ENCODE measurements at places on chromosomes 3 and 15.

GRCh38 chr3:124250053-124250452, 258.1 kb upstream of the ROPN1 start:
- DNase-seq = no peak
- H3K36me3 ChIP-seq = no peaks in the 10 kb centered on the region
- H3K4me3 ChIP-seq = no peak overlapping the region
- peaks cover 2% of the 10 kb centered on the region for H3K27me3 ChIP-seq
- H3K4me1 ChIP-seq = no peaks in the 10 kb centered on the region
- H3K27ac ChIP-seq = no peak overlapping the region

DNA sequence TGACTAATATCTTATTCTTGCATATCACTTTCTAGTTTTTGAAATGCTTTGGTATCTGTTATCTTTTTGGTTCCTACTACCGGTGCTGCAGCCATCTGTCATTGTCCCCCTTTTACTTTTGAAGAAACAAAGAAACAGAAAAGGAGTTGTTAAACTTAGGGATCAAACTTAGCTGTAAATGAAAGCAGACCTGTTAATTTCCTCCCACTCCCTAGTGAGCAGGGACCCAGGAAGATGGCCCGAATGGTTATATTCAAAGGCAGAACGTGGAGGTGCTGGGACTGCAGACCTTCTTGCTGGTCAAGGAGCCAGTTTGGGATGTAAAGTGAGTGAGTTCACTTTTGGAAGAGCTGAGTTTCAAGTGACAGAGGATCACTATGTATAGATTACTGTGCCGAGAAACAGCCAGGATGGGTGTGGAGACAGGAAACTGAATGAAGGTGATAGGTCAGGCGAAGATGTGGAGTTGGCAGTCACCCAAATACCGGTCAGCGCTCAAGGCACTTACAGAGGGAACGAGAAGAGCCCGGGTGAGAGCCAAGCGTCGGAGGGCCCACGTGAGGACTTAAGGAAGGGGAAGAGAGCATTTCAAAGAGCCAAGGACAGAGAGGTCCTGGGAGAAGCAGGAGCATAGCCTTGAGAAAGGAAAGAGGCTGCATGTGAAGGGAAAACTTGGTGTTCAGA, 20.1 kb downstream of the KBTBD8 start:
- no peak overlapping the region for H3K27ac ChIP-seq
- no peak overlapping the region for H3K4me3 ChIP-seq
- no peak for DNase-seq
- H3K27me3 ChIP-seq = no peaks in the 10 kb centered on the region

- H3K4me3 ChIP-seq = no peak overlapping the region
- H3K27me3 ChIP-seq = no peaks in the 10 kb centered on the region
- DNase-seq = no peak
- H3K36me3 ChIP-seq = no peaks in the 10 kb centered on the region
- H3K4me1 ChIP-seq = no peaks in the 10 kb centered on the region
These were observed 33.3 kb upstream of the PAQR5 start for GRCh38 chr15:69265347-69265955.

- no peaks in the 10 kb centered on the region for H3K36me3 ChIP-seq
- no peak overlapping the region for H3K27ac ChIP-seq
- DNase-seq = no peak
- H3K27me3 ChIP-seq = no peaks in the 10 kb centered on the region
- no peaks in the 10 kb centered on the region for H3K4me1 ChIP-seq
- no peak overlapping the region for H3K4me3 ChIP-seq
These were observed 70.5 kb upstream of the PPIB start for GRCh38 chr15:64233299-64233698.

DNA sequence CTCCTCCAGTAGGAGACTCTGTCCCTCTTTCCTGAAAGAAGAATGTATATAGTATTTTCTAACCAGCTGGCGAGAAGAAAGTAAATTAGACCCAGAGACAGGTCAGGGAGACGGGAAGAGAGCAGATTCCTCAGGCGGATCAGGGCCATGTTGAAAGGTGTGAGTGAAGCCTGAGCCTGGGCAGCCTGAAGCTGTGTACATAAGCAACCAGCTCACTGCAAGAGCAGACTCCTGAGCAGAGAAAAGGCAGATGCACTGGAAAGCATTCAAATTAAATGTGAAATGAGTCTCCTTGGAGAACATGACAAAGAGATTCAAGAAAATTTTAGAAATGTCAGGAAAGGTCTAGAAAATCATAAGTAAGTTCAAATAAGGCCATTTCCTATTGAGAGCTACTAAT, 165.8 kb downstream of the GOLIM4 start:
- no peaks in the 10 kb centered on the region for H3K4me1 ChIP-seq
- no peaks in the 10 kb centered on the region for H3K36me3 ChIP-seq
- H3K4me3 ChIP-seq = no peak overlapping the region

GRCh38 chr15:85606738-85607137, 188.0 kb downstream of the KLHL25 start:
- no peak for DNase-seq
- no peak overlapping the region for H3K27ac ChIP-seq
- no peak overlapping the region for H3K4me3 ChIP-seq
- H3K4me1 ChIP-seq = peaks cover 9% of the 10 kb centered on the region
- H3K27me3 ChIP-seq = no peaks in the 10 kb centered on the region
- peaks cover 14% of the 10 kb centered on the region for H3K36me3 ChIP-seq

DNA sequence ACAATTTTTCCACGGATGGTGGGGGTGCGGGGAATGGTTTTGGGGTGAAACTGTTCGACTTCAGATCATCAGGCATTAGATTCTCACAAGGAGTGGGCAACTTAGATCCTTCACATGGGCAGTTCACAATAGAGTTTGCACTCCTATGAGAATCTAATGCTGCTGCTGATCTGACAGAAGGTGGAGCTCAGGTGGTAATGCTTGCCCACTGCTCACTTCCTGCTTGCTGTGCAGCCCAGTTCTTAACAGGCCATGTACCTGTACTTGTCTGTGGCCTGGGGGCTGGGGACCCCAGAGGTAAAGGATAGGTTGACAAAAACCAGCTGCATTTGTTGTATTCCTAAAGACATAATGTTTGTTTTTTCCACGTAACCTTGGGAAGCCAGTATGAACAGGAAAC, 16.0 kb downstream of the DZIP3 start:
- no peak overlapping the region for H3K27ac ChIP-seq
- H3K4me1 ChIP-seq = peaks cover 36% of the 10 kb centered on the region
- DNase-seq = no peak
- H3K36me3 ChIP-seq = no peaks in the 10 kb centered on the region
- H3K27me3 ChIP-seq = no peaks in the 10 kb centered on the region

GRCh38 chr3:134004841-134005240, 24.9 kb downstream of the SLCO2A1 start:
- H3K4me1 ChIP-seq = no peaks in the 10 kb centered on the region
- no peak overlapping the region for H3K27ac ChIP-seq
- H3K4me3 ChIP-seq = no peak overlapping the region

GRCh38 chr15:39246523-39246922, 334.4 kb upstream of the THBS1 start:
- no peak overlapping the region for H3K4me3 ChIP-seq
- H3K36me3 ChIP-seq = no peaks in the 10 kb centered on the region

- H3K27ac ChIP-seq = no peak overlapping the region
- H3K4me1 ChIP-seq = no peaks in the 10 kb centered on the region
- H3K4me3 ChIP-seq = no peak overlapping the region
- no peaks in the 10 kb centered on the region for H3K36me3 ChIP-seq
- no peaks in the 10 kb centered on the region for H3K27me3 ChIP-seq
- no peak for DNase-seq
These were observed 293.7 kb upstream of the TRIM42 start for GRCh38 chr3:140384028-140384771.

GRCh38 chr3:187744169-187745151, 808 bp downstream of the BCL6 start:
- H3K27me3 ChIP-seq = no peaks in the 10 kb centered on the region
- peak overlapping the region; percentile 95 for H3K27ac ChIP-seq
- H3K4me3 ChIP-seq = peak overlapping the region; percentile 94
- no peaks in the 10 kb centered on the region for H3K36me3 ChIP-seq

GRCh38 chr3:172522871-172523818, at the start of gene TNFSF10:
TSS of gene TNFSF10 (minus strand) at chr3:172523430. CDS start at chr3:172523384, 46 bp downstream.
- no peaks in the 10 kb centered on the region for H3K27me3 ChIP-seq
- no peaks in the 10 kb centered on the region for H3K36me3 ChIP-seq
- H3K27ac ChIP-seq = peak within 1 kb of the TSS; percentile 80
- DNase-seq = peak; percentile 23
- peaks cover 20% of the 10 kb centered on the region for H3K4me1 ChIP-seq

DNA sequence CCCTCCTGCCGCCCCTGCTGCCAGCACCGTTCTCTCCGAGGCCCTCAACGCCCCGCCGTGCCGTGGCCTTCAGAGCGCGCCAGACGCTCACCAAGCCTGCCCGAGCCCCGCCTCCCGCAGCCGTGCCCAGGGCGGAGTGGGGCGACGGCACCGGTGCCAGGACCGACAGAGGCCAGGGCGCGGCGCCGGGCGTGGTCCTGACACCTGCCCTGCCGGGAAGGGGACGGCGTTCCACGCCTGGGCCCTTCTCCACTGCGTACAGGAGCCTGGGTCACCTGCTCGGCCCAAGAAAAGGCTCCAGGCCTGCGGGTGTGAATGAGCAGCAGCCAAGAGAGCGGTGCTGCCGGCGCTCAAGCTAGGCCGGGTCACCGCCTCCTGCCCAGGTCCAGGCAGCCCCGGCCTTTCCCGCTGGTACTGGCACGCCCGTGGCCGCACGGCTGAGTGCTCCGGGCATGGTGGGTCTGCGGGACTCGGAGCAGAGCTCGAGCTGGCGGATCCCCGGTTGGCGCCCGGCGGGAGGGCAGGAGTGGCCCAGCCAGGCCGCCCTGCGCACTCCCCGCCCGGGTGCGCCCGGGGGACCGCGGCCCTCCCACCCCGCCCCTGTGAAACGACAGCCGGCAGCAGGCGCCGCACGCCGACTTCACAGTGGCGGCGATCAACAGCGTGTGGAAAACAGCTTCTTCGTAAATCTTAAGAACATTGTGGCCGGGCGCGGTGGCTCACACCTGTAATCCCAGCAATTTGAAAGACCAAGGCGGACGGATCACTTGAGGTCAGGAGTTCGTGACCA, 4.2 kb downstream of the OCA2 start:
- H3K4me3 ChIP-seq = peak overlapping the region; percentile 66
- peaks cover 40% of the 10 kb centered on the region for H3K27me3 ChIP-seq
- no peaks in the 10 kb centered on the region for H3K36me3 ChIP-seq
- DNase-seq = no peak
- H3K4me1 ChIP-seq = peaks cover 42% of the 10 kb centered on the region

DNA sequence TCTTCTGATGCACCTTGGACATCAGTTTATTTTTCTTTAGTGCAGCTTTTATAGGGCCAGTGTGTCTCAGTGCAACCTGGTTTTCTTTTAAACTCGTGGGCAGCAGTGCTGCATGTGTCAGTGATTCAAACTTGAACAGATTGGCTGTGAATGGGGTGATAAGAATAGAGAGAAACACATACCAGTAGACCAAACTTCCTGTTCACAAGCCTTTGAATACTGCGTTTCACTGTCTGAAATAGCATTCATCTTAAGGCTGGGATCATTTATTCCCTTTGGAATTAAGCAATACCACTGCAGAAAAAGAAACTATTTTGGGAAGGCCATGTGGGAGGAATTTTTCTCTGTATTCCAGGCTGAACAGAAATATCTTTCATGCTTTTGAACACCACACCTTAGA, 51.7 kb downstream of the PHLDB2 start:
- no peaks in the 10 kb centered on the region for H3K27me3 ChIP-seq
- H3K4me3 ChIP-seq = no peak overlapping the region
- DNase-seq = no peak
- H3K4me1 ChIP-seq = no peaks in the 10 kb centered on the region
- H3K36me3 ChIP-seq = no peaks in the 10 kb centered on the region

GRCh38 chr3:159928071-159928491, 60.6 kb upstream of the IL12A start:
- H3K4me3 ChIP-seq = no peak overlapping the region
- DNase-seq = no peak
- no peaks in the 10 kb centered on the region for H3K27me3 ChIP-seq
- H3K4me1 ChIP-seq = no peaks in the 10 kb centered on the region
- H3K27ac ChIP-seq = no peak overlapping the region

GRCh38 chr3:96986241-96986640, 171.8 kb downstream of the EPHA6 start:
- no peaks in the 10 kb centered on the region for H3K4me1 ChIP-seq
- H3K27me3 ChIP-seq = no peaks in the 10 kb centered on the region
- H3K36me3 ChIP-seq = no peaks in the 10 kb centered on the region
- no peak for DNase-seq
- H3K4me3 ChIP-seq = no peak overlapping the region

- H3K27me3 ChIP-seq = no peaks in the 10 kb centered on the region
- no peaks in the 10 kb centered on the region for H3K4me1 ChIP-seq
- H3K27ac ChIP-seq = no peak overlapping the region
- H3K4me3 ChIP-seq = no peak overlapping the region
- DNase-seq = no peak
- H3K36me3 ChIP-seq = no peaks in the 10 kb centered on the region
These were observed 148.6 kb downstream of the CNTN3 start for GRCh38 chr3:74465715-74466410.

- no peaks in the 10 kb centered on the region for H3K4me1 ChIP-seq
- H3K36me3 ChIP-seq = no peaks in the 10 kb centered on the region
- no peaks in the 10 kb centered on the region for H3K27me3 ChIP-seq
- no peak overlapping the region for H3K27ac ChIP-seq
- H3K4me3 ChIP-seq = no peak overlapping the region
- DNase-seq = no peak
These were observed 236.0 kb upstream of the GOLGA6L4 start for GRCh38 chr15:83999396-84000135.

- no peak overlapping the region for H3K4me3 ChIP-seq
- no peaks in the 10 kb centered on the region for H3K27me3 ChIP-seq
- no peaks in the 10 kb centered on the region for H3K36me3 ChIP-seq
- DNase-seq = no peak
- H3K4me1 ChIP-seq = no peaks in the 10 kb centered on the region
These were observed 16.0 kb upstream of the EID1 start for GRCh38 chr15:48861813-48862431.

DNA sequence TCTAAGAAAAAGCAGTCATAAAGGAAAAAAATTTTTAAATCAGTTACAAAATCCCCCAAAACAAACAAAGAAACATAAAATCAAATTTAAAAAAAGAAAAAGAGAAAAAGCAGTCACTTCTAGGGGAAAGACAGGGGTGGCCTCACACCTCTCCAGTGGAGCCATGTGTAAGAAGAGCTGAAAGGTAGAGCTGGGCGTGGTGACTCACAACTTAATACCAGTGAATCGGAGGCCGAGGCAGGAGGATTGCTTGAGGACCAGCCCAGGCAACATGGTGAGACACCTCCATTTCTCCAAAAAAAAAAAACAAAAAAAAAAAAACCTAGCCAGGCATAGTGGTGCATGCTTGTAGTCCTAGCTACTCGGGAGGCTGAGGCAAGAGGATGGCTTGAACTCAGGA, 14.7 kb downstream of the MESD start:
- DNase-seq = no peak
- no peak overlapping the region for H3K4me3 ChIP-seq
- H3K36me3 ChIP-seq = peaks cover 16% of the 10 kb centered on the region
- no peak overlapping the region for H3K27ac ChIP-seq
- no peaks in the 10 kb centered on the region for H3K4me1 ChIP-seq

DNA sequence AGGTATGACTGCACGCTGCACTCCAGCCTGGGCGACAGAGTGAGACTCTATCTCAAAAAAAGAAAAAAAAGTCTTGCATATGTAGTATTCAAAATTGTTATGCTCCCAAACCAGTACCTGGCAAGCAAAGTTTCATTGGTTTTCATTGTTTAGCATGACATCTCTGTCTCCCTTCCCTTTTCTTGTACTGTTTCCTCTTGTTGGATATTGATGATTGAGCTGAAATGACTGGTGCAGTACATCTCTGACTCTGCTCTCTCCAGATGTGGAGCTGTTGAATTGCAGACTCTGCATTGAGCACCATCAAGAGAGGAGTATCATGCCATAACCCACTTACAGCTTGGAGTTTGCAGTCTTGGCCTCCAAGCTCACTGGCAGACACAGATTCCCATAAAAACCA, 77.2 kb downstream of the FAM81A start:
- no peaks in the 10 kb centered on the region for H3K27me3 ChIP-seq
- H3K4me3 ChIP-seq = no peak overlapping the region
- no peak overlapping the region for H3K27ac ChIP-seq
- DNase-seq = no peak

All from effector memory CD4-positive, alpha-beta T cell (primary cell).